ENCODE measurements at places on chromosomes 2 and 18.

- DNase-seq = no peak
These were observed 670.7 kb downstream of the ERBB4 start for GRCh38 chr2:211867845-211868451.

DNA sequence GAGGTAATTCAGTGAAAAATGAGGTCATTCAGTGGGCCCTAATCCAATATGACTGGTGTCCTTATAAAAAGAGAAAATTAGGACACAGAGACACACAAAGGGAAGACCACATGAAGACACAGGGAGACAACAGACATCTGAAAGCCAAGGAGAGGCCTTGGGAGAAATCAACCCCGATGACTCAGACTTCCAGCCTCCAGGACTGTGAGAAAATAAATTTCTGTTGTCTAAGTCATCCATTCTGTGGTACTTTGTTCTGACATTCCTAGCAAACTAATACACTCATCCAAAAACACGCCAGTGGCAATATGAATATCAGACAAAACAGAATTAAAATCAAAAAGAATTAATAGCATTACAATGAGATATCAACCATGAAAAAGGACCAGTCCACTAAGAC is 303.7 kb downstream of the SS18 start:
- no peak for DNase-seq

- no peak for DNase-seq
These were observed 38.2 kb upstream of the MGAT4A start for GRCh38 chr2:98769114-98769476.

DNA sequence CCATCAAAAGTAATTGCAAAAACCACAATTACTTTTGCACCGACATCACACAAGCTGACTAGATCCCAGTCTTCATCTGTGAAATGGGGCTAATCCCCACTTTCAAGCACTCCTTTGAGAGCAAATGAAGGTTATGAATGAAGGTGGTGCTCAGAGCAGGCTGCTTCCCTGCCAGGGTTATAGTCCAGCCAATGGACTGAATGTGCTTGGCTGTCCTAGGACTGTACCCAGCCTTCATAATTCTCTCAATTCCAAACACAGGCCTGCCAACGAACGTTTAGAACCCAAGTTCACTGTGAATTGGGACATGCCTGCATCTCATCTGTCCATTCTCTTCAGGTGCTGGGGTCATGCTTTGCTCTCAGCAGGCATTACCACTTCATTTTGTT is 27.8 kb upstream of the ICOS start:
- DNase-seq = no peak

- DNase-seq = no peak
These were observed 15.0 kb upstream of the TRAF3IP1 start for GRCh38 chr2:238305092-238305862.

DNA sequence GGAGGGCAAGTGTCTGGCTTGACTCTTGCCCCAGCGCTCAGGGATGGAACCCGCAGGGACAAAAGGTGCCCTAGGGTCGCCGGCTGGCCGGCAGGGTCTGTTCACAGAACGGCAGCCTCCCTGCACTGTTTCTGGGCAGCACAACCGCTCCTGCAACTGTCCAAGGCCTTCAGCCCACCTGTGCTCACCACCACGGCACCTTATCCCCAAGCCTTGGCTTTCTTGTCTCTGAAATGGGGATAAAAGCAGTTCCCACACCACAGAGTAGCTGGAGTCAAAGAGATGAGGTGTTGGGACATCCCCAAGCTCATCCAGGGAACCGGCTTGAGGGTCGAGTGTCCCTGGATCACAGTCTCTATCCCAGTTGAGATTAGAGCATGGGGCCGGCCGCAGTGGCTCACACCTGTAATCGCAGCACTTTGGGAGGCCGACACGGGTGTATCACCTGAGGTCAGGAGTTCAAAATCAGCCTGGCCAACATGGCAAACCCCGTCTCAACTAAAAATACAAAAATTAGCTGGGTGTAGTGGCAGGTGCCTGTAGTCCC is 4.7 kb downstream of the SNORC start:
- DNase-seq = no peak

DNA sequence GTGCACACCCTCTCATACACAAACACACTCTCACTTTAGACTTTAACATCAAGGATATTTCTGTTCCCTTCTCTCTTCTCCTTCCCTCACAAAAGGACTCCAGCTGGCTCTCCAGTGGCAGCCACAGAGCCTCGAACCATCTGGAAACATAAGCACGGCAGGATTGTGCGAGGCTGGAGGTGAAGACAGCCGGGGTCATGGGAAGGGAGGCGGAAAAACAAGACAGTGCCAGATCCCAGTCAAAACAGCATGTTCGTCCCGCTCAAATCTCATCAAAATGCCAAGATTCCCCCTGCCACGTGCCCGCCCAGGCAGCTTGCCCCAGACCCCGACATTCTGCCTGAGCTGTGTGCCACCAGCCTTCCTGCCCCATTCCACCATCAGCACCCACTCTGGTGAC is 180.3 kb downstream of the ZBTB7C start:
- DNase-seq = no peak

- DNase-seq = no peak
These were observed 129.3 kb downstream of the MBP start for GRCh38 chr18:77003316-77003715.

GRCh38 chr18:8936619-8937018 is 165.9 kb upstream of the NDUFV2 start:
- no peak for DNase-seq

GRCh38 chr2:38158378-38159118 is 82.6 kb upstream of the CYP1B1 start:
- DNase-seq = no peak

DNA sequence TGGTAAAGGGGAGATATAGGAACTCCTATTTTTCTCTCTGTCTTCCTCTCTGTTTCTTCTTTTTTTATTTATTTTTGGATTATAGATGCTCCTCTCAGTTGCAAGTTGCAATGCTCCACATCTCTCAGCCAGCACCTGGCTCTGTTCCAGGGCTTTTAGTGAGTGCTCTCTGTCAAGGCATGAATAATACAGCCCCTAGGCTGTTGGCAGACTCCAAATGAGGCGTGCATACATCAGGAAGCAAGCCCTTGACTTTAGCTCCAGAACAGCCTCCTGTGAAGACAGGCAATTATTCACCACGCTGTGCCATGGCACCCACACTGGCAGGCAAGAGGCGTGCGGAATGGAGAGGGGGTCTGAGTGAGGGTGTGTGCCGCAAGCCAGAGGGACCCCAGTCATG is 228.1 kb upstream of the PXDN start:
- no peak for DNase-seq

DNA sequence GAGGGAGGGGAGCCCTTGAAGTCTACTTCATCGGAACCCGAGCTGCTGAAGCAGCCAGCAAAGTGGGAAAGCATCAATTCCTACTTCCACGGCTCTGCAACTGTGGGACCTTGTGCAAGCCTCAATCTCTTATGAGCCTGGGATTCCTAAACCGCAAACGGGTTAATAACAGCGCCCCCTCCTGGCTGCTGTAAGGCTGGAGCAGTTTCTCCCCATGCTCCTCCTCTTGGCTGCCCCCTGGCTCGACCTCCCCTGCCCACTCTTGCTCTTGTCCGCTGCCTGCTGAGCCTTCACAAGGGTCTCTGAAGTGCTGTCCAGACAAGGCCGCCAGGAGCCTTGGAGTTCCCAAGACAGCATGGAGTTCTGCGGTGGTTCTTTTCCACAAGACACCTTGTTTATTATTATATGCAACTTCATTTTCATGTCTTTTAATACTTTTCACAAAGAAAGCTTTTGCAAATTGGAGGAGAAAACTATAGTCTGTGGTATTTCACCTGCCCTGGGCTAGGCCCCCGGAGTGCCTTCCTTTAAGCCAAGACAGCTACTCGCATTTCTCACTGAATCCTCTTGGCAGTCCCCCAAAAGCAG is 157.2 kb downstream of the DDX1 start:
- DNase-seq = no peak

GRCh38 chr2:8534729-8535468 is 147.0 kb upstream of the ID2 start:
- DNase-seq = no peak

- DNase-seq = no peak
These were observed 5.2 kb downstream of the EML6 start for GRCh38 chr2:54728669-54729120.

GRCh38 chr2:126852361-126852760 is 46.3 kb upstream of the TEX51 start:
- DNase-seq = no peak

- no peak for DNase-seq
These were observed 48.8 kb downstream of the EML4 start for GRCh38 chr2:42217914-42218313.

- DNase-seq = no peak
These were observed 225.3 kb downstream of the MC4R start for GRCh38 chr18:60147323-60147722.

DNA sequence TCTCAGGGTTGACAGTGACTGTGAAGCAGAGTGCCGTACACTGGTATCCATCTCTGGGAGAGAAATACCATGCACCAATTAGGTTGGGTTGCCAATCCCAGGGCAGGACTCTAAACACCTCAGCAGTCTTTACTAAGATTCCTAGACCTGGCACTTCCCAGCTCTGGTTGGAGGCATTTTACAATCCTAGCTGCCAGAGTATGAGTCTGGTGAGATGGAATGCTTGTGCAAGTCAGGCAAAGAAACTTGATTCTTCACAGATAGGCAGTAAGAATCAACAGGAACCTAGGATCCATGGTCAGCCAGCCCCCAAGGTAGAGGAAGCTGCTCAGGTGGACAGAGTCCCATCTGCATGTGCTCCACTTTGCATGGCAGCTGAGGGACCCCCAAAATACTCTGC is 6.0 kb upstream of the UGT1A5 start:
- DNase-seq = no peak

- DNase-seq = no peak
These were observed 55.9 kb downstream of the TTC21B start for GRCh38 chr2:165897726-165898125.

DNA sequence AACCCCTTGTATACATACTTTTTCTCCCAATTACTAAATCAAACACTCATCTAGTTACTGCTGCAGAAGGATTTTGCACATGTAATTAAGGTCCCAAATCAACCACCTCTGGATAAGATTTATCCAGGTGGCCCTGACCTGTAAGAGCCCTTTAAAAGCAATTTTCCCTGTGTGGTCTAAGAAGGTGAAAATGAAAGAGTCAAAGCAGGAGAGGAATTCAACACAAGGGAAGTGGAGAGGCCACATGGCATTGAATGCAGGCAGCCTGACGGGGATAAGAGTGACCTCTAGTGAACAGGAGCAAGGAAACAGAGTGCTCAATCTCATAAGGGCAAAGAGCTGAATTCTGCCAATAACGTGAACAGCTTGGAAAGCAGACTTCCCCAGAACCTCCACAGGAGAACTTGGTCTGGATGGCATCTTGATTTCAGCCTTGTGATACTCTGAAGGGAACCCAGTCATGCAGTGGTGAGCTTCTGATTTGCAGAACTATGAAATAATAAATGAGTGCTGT is 27.2 kb downstream of the PPP3R1 start:
- DNase-seq = no peak

DNA sequence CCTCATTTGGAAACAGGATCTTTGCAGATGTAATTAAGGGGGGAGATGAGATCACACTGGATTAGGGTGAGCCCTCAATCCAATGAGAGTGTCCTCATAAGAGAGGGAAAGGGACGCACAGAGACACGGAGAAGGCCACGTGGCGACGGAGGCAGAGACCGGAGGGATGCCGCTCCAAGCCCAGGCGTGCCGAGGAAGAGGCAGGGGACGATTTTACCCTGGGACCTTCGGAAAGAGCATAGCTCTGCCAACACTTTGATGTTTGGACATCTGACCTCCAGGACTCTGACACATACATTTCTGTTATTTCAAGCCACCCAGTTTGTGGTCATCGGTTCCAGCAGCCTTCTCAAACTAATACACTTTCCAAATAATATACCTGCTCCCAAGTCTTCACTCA is 84.4 kb upstream of the ZCCHC2 start:
- no peak for DNase-seq

DNA sequence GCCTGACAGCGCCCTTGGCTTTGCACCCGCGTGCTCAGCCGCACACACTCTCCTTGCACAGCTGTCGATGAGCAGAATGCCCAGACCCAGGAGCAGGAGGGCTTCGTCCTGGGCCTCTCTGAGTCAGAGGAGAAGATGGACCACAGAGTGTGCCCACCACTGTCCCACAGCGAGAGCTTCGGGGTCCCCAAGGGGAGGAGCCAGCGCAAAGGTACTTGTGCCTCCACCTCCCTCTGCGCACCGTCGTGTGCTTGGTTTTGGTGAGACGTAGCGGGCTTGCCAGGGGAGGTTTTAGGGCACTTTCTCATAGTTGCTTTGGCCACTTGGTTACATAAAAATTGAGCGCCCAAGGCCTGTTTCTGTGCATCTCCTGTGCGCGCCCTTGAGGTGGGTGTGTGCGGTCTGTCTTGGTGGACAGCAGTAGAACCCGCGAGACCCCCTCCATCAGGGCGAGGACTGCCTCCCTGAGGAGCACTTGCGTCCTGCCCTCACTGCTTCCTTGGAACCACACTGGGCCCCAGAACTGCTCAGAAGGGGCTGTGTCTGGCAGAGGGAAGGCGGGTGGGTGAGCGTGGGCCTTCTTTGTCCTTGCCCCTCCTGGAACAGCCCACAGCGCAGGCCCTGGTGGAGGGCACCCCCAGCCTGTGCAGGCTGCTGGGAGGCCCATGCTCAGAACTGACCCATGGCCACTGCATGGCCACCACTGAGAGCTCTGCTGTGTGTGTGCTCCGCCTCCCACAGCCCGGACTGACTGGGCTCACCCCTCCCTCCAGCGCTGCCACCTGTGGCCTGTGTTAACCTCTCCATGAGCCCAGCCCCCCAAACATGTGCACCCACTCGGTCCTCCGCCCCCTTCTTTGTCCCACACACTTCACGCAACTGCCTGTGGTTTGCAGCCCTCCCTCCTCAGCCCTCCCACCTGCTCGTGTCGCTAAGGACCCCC is 95.9 kb downstream of the DGKD start:
- no peak for DNase-seq

GRCh38 chr2:236665101-236665500 is 95.5 kb downstream of the ACKR3 start:
- DNase-seq = no peak

DNA sequence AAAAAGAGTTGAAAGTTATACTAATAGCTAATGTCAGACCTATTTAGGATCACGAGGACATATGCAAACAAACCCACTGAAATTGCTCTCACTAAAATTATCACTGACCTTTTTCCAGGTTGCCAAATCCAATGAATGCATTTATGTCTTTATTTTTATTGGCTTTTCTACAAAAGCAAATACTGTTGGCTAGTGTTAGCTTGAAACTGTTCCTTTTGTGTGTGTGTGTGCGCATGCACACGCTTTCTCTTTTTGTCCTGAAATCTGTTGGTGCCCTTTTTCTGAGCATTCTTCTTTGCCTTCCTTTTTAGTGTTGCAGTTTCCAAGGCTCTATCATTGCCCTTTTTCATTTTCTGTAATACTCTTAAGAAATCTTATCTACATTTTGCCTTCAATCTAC is 1269.2 kb downstream of the LRP1B start:
- DNase-seq = no peak

DNA sequence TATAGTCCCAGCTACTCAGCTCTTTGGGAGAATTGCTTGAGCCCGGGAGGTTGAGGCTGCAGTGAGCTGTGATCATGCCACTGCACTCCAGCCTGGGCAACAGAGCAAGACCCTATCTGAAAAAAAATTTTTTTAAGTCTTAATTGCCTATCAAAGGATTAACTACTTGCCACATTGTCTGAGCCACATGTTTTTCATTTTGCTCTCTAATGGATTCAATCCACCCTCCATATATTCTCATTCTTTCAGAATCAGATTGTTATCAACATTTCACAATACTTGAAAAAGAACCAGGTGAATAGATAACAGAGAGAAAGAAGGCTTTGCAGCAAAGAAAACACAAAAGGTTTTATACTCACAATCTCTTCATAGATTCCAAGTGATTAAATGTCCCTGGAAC is 61.0 kb downstream of the PXDN start:
- no peak for DNase-seq

- no peak for DNase-seq
These were observed 86.1 kb upstream of the ITPRID2 start for GRCh38 chr2:181805228-181806038.

Data from esophagus squamous epithelium (tissue), 5 donors.